Thoracic aorta (tissue), 2 donors: ENCODE measurements at places on chromosomes 13 and 19. TPM values are rescaled to one million over a fixed set of nuclear protein-coding genes. Genes with fewer than 3 reads are reported as not detected.
A peak's percentile ranks its signal among the peaks of the same experiment; 100 is the strongest.

Gene CYP4F11
- 9.6 TPM for total RNA-seq

- no peak for DNase-seq
Observed at GRCh38 chr13:82165396-82166174, 1716.7 kb downstream of the SLITRK1 start.

Gene MKNK2
- total RNA-seq, result 96.3 TPM

GRCh38 chr19:57327993-57328392, 7.7 kb downstream of the ZNF543 start:
- DNase-seq, result no peak

DNA sequence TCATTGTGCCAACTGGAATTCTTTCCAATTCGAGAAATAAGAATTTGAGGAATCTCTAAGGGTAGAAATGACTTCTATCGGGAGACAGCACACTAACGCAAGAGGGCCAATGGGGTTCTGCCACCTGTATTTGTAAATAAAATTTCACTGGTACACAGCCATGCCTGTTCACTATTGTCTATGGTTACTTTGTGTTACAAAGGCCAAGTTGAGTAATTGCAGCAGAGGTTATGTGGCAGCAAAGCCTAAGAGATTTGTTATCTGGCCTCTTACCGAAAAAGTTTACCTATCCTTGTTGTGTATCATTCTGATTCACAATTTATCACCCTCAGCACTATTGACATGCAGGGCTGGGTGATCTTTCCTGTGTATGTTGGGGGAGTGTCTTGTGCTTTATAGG, 278.0 kb downstream of the KLF5 start:
- DNase-seq, result no peak

DNA sequence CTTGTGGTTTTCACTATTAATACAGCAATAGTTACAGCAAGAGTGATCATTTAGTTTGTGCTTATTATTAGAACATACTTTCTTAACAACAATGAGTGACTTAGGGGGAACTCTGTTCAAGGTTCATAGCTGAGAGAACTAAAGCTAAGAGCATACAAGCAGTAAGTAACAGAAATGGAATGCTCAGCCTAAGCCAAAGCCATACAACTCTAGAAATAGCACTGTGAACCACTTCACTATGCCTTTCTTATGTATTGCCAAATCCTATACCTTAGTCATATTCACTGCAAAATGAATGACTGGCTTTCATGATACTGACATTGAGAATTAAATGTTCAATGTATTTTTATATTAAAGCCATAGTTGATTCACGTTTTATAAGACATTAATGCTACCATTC, 599.7 kb upstream of the SLITRK1 start:
- DNase-seq, result no peak

GRCh38 chr13:103243495-103243894, 177.3 kb upstream of the SLC10A2 start:
- no peak for DNase-seq

- DNase-seq, result no peak
Observed at GRCh38 chr13:101552786-101553185, 100.3 kb downstream of the ITGBL1 start.

Gene ZNF432
- 8.9 TPM for total RNA-seq

- no peak for DNase-seq
Observed at GRCh38 chr19:32322541-32322940, 22.9 kb upstream of the ZNF507 start.

GRCh38 chr19:14413693-14414181, 5.4 kb downstream of the DDX39A start:
- DNase-seq, result no peak

DNA sequence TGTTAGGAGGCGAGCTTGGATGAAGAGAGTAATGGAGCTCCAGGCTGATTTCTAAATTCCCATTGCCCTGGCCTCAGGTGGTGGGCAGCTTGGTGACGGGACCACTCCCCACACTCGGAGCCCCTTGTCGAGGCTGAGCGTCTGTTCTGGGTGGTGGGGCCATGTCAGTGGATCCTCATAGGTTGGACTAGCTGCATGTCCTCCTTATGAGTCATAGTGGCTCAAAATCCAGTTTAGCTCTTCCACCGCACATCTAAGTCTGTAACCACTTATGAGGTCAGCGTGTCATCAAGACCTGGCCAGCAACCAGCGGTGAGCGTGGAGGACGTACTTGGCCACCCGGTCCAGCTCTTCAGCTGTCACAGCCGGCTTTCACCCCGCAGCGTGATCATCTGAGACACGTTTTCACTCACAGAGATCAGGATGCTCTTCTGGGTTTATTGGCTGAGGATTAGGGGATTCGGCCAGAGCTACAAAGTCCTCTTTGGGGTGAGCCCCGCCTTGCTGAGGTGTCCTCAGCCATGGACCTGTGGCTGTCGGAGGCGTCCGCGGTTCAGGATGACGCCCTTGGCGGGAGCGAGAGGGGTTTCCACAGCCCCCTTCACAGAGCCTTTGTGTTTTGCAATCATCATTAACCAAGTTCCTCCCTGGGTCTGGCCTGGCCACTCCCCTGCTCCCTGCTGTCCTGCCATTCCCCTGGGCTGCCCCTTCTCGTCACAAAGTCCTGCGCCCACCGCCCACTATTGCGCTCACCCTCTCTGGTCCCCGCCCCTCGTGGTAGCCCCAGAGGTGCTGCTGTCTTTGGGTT, 41.9 kb downstream of the ADPRHL1 start:
- peak; percentile 71 for DNase-seq

DNA sequence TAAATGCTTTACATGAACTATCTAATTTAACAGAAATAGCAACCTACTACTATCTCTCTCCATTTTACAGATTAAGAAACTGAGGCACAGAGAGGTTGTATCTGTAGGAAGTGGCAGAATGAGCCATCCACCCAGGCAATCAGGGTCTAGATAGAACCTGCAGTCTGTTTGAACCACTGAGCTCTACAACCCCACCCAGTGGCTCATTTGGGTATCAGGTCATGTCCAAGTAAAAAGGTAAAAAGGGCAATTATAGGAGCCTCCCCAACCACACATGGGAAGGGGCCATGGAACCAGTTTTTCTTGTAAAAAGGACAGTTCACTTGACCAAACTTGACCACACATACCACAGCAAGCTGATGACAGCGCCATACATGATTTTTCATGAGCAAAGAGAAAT, 92.9 kb upstream of the SGCG start:
- no peak for DNase-seq

DNA sequence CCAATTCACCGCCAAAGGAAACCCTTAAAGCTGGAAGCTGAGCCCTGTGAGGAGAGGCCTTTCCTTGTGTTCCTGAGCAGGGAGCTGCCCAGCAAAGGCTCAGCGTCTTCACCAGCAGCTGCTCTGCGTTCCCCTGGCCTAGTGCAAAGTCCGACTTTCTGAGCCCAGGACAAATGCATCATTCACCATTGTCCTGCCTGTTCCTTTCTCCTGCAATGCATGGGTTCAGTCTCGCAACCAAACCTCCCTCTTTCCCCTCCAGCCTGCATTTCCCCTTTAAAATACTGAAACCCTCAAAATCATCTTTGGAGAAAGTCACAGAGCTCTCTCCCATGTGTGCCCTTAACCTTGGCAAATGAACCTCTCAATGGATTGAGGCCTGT, 12.9 kb upstream of the TMEM255B start:
- DNase-seq, result no peak

Gene NDUFA7
- total RNA-seq, result 22.2 TPM

GRCh38 chr13:98549006-98549727, 27.7 kb downstream of the STK24 start:
- DNase-seq, result no peak

Gene HCST
- 4.5 TPM for total RNA-seq

Gene CD209
- total RNA-seq, result 14.2 TPM

- DNase-seq, result no peak
Observed at GRCh38 chr13:112545856-112546255, 42.1 kb downstream of the TUBGCP3 start.

Gene MARCHF2
- 165 TPM for total RNA-seq

GRCh38 chr19:14556662-14557188, 15.1 kb downstream of the NDUFB7 start:
- DNase-seq, result no peak

GRCh38 chr13:113579686-113580085, 4.9 kb upstream of the TFDP1 start:
- no peak for DNase-seq

GRCh38 chr19:38974624-38975213, 823 bp downstream of the FBXO17 start:
- DNase-seq, result no peak

- no peak for DNase-seq
Observed at GRCh38 chr19:4304538-4305256, at the start of gene FSD1. TSS of gene FSD1 (plus strand) at chr19:4304598. CDS start at chr19:4304747, 149 bp downstream.

- DNase-seq, result no peak
Observed at GRCh38 chr19:10517760-10518443, 655 bp upstream of the S1PR5 start.

DNA sequence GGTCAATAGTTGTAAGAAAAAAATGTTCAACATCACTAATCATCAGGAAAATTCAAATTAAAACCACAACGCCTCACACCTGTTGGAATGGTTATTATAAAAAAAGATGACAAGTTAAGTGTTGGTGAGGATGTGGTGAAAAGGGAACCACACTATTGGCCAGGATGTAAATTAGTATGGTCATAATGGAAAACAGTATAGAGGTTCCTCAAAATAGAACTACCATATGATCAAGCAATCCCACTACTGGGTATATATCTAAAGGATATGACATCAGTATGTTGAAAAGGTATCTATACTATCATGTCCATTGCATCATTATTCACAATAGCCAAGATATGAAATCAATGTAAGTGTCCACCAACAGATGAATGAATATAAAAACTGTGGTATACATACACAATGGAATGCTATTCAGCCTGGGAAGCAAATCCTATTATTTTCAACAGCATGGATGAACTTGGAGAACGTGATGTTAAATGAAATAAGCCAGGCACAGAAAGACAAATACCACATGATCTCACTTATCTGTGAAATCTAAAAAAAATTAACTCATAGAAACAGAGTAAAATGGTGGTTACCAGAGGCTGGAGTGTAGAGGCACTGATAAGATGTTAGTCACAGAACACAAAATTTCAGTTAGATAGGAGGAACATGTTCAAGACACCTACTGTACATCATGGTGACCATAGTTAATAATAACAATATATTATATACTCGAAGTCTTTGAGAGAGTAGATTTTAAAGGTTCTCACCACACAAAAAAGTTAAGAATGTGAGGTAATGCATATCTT, 56.6 kb downstream of the TBC1D4 start:
- no peak for DNase-seq

Gene FBN3
- not detected for total RNA-seq

GRCh38 chr13:91145571-91146205, 201.8 kb upstream of the MIR17HG start:
- no peak for DNase-seq

DNA sequence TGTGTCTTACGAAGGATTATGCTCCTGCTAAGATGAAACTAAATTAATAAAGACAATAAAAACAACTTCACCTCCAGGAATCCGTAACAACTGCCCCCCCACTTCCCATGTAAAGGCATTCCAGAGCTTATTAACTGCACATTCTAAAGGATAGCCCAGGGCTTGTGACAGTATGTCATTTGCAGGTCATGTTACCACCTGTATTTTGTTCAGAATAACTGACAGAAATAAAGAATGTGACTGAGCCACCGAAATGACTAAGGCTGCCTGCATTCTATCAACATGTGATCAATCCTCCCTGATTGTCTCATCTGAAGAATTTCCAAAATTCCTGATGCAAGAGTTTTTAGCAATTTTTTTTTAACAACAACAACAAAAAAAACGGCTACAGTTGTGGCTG, 117.2 kb downstream of the MIPEP start:
- DNase-seq, result no peak

Gene DLEU7
- total RNA-seq, result not detected

DNA sequence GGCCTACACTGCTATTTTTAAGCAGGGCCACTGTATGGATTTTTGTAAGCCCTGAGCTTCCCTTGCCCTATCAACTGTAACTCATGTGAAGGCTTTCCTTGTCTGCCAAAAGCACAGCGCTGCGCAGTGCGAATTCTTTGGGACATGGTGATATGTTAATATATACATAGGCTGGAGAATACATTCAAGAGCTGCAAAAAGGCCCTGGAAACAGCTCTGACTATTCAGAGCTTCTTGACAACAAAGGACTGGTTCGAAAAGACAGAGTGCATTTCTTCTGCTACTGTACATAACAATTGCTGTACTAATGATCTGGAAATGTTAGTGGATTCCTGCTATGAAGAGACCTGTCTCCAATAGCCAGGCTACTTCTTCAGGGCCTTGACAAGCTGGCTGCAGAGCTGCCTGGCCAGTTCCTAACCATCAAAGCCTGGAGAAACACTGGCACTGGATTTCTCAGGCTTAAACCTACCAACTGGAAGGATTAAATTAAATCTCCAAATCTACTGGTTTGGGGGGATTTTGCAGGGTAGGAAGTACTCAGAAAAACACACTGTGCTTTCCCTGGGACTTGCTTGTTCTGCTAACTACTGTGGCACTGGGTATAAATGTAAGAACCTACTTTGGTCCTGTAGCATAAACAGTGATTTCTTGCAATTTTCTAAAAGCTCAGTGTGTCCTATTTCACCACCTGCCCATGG, 246.9 kb downstream of the DNAJC15 start:
- DNase-seq, result no peak

Gene KIR2DL4
- not detected for total RNA-seq

Gene SHC2
- total RNA-seq, result 17.2 TPM

Gene IZUMO1
- total RNA-seq, result not detected

DNA sequence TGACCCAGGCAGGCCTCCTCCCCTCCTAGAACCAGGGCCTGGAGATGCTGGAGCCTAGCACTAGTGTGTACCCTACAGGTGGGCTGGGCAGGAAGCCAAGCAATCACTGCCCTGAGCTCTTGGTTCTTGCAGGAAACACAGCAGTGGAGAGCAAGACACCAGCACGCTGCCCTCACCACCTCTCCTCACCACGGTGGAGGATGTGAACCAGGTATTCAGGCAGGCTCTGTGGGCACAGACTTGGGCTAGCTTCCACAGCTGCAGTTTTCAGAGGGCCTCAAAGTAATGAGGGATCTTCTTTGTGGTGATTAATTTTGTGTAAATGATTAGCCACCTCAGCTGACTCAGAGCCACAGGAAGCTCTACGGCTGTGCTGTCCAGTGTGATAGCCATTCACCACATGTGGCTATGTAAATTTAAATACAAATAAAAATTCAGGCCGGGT, 13.6 kb upstream of the GPI start:
- no peak for DNase-seq

- DNase-seq, result no peak
Observed at GRCh38 chr13:50078231-50078894, 63.1 kb downstream of the KCNRG start.

Gene UPF3A
- total RNA-seq, result 32.8 TPM

Gene IGFL2
- total RNA-seq, result 0.54 TPM

DNA sequence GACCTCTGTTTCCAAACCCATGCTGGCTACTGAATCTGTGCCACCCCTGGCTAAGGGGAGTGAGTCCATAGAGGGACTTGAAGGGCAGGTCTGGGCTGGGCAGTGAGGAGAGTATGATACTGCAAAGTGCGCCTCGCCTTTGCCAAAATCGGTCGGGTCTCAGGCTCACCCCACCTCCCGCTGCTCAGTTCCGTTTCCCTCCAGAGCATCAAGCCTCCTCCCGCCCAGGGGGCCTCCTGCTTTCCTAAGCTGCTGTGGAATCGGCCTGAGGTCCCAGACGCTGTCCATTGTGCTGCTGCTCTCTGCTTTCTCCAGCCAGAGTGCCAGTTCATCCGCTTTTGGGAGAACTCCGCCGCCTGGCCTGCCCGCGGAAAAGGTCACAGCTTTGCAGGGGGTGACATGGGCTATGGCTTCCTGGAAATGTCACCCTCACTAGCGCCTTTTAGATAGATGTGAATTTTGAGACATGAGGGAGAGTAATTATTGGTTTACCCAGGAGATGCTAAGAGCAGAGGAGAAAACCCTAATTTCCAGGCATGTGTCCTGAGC, 1418.4 kb downstream of the UQCRFS1 start:
- DNase-seq, result no peak

- peak; percentile 29 for DNase-seq
Observed at GRCh38 chr13:33194820-33195692, 90.5 kb downstream of the STARD13 start.
